Colonic mucosa (tissue), 4 donors: ENCODE measurements at places on chromosomes 2 and 18.

GRCh38 chr2:199258291-199258690, 199.4 kb downstream of the SATB2 start:
- DNase-seq = no peak

DNA sequence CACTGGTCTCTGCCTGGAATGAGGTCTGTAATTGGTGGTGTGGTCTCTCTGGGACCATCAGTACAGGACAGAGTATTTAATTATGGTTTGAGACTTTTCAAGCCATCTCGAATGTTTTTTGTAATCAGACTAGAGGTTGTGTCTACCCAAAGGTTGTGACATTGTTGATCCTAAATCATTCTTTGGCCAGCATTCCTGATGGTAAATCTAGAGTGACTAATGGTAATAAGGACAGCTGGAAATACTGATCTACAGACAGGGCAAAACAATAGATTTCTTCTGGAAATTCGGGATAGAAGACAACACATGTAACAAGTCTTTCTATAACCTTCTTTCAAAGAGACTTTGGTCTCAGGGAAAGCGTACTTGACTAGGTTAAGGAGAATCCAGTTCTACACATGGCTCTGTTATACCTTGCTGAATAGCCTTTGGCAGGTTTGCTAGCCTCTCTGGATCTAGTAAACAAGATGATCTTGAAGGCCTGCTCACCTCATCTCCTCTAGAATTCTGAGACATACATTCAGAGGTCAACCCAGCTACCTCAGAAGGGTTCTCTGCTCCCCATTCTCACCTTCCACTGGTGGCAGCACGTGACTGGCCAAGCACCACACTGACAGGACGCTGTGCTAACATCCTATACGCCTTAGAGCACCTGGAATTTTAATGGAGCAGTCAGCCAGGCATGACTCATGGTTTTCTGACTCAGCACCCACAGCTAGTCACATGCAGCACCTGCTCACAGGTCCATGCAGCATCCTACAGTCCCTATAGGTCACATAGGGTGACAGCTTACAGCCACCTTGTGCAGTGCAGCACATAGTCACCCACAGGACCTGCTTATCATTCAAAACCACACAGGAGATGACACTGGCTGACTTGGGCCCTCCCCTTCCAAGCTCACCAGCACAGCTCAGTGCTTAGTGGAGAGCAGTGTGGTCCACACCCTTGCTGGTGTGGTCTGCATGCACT, 12.2 kb downstream of the PLB1 start:
- DNase-seq = peak; percentile 47

GRCh38 chr18:58355243-58355642, 273.6 kb downstream of the ALPK2 start:
- DNase-seq = no peak

- DNase-seq = no peak
These were observed 31.9 kb upstream of the LDLRAD4 start for GRCh38 chr18:13186687-13187086.

DNA sequence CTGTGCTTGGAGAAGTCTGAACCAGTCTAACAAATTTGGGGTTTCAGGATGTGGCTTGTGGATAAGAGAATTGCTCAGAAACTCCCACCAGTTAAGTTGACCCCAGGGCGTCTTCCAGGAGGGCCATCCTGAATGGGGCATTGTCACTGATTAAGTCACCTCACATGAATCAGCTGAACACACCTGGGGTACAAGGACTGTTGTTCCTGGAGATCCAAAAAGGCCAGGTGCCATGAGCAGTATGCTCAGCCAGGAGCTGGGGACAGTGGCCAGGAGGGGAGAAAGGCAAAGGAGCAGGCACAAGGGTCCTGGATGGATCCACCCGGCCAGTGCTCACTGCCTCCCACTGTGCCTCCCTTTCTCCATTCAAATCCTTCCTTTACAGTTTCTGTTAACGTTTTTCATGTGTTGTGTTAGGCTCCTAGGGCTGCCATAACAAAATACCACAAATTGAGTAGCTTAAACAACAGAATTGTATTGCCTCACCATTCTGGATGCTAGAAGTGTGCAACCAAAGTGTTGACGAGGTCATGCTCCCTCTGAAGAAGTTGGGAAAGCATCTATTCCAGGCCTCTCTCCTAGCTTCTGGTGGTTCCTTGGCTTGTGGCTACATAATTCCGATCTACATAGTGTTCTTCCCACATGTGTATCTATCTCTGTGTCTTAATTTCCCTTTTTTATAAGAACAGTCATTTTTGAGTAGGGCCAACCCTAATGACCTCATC, 33.4 kb downstream of the TRABD2A start:
- DNase-seq = no peak

DNA sequence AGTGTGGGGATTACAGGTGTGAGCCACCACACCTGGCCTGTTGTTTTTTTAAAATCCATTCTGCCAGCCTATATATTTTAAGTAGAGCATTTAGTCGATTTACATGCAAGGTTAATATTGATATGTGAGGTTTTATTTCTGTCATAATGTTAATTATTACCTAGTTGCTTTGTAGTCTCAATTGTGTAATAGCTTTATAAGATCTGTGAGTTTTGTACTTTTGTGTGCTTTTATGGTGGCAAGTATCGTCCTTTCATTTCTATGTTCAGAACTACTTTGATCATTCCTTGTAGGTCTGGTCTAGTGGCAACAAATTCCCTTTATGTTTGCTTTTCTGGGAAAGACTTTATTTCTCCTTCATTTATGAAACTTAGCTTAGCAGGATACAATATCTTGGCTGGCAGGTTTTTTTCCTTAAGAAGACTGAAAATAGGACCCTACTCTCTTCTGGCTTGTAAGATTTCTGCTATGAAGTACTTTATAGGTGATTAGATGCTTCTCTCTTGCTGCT, 51.0 kb upstream of the FAM117B start:
- DNase-seq = no peak

DNA sequence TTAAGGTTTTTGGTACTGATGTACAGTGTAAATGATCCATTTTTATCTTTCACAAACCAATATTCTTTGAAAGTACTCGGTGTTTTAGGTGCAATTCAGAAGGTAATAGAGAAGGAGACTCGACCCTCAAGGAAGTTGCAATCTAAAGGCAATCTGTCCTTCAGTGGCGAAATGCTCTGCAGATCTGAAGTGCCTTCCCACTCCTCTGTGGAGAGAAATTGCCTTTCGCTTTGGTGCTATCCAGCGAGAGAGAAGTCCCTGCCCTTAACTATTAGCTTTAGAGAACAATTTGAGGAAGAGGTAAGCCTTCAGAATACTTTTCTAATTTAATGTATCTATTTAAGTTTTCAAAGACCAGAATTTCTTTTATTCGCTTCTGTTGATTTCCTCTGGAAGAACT, 371.8 kb upstream of the FANCL start:
- DNase-seq = no peak

GRCh38 chr18:48806551-48807261, 144.1 kb downstream of the SMAD7 start:
- peak; percentile 27 for DNase-seq

GRCh38 chr2:237920673-237921072, 46.1 kb upstream of the UBE2F start:
- no peak for DNase-seq

DNA sequence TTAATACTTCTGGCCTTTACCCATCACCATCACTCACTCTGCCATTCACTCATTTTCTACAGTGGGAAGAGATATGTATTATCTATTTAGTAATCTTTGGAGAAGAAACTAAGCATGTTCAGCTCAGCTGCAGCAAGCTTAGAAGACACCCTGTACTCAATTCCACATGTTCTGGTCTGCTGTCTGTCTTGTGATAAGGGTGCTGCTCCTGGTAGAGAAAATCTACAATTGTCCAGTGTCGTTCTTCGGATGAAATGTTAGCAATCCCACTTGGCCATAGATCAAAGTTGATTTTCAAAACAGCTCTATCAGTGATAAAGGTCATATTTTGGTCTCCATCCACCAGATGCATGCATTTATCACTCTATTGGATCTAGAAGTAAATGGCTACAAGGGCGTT, 337.1 kb downstream of the LRRTM4 start:
- DNase-seq = no peak

- DNase-seq = peak; percentile 49
These were observed 152.0 kb downstream of the SRBD1 start for GRCh38 chr2:45458909-45459563.

- DNase-seq = no peak
These were observed 201.4 kb upstream of the SIX2 start for GRCh38 chr2:45210462-45211195.

GRCh38 chr2:31235504-31235902, 1.6 kb downstream of the EHD3 start:
- DNase-seq = peak; percentile 16

DNA sequence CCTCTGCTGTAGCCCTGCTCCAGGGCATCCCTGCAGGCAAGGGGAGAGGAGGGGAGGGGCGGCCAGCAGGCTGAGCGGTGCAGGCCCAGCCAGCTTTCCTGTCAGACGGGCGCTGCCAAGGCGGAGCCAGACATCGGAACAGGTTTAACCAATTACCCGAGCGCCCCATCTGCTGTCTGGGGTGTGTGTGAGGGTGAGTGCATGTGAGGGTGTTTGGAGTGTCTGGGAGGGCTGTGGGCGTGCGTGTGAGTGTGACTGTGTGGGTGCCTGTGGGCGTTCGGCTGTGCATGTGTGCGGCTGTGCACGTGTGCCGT, 20.0 kb downstream of the EMX1 start:
- no peak for DNase-seq

- no peak for DNase-seq
These were observed 12.0 kb downstream of the ALPG start for GRCh38 chr2:232418466-232419244.

- no peak for DNase-seq
These were observed 958.5 kb downstream of the CNTNAP5 start for GRCh38 chr2:124983595-124983994.

DNA sequence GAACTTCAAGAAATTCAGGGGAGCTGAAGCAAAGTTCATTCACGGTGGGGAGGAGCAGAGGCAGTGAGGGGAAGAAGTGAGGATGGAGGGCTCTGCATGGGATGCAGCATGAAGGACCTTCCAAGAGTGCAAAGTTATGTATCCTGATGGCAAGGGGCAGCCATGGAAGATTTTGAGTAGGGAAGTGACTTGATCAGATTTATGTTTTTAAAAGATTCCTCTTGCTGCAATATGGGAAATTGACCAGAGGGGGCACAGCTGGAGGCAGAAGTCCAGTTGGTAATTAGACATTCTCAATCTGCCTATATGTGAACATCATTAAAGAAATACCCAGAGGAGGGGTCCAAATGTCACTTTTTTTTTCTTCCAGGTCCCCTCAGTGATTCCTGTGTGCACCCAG, 21.5 kb upstream of the ANXA4 start:
- no peak for DNase-seq

DNA sequence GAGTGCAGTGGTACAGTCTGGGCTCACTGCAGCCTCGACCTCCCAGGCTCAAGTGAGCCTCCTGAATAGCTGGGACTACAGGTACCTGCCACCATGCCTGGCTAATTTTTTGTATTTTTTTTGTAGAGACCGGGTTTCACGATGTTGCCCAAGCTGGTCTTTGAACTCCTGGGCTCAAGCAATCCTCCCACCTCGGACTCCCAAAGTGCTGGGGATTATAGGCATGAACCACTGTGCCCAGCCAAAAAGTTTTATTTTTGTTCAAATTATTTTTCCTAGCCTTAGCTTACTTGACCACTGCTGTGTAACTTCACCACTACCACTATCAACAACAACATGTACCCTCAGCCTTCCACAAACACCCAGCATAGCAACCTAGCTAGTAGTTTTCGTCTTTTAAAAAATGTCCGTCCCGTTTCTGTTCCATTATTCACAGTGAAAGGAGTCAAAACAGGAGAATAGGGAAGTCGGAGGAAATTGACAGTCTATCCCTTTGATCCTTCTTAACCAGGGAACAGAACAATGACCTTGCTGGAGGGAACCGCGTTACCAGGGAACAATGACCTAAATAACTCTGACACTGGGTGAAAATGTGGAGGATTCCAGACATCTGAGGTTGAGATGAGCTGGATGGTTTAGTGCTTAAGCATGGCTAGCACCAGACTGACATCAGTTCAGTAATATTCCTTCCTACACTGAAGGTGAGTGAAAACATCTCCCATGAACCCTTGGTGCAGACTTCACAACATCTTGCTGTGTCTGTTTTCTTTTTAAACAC, 69.2 kb upstream of the ARL4C start:
- no peak for DNase-seq

DNA sequence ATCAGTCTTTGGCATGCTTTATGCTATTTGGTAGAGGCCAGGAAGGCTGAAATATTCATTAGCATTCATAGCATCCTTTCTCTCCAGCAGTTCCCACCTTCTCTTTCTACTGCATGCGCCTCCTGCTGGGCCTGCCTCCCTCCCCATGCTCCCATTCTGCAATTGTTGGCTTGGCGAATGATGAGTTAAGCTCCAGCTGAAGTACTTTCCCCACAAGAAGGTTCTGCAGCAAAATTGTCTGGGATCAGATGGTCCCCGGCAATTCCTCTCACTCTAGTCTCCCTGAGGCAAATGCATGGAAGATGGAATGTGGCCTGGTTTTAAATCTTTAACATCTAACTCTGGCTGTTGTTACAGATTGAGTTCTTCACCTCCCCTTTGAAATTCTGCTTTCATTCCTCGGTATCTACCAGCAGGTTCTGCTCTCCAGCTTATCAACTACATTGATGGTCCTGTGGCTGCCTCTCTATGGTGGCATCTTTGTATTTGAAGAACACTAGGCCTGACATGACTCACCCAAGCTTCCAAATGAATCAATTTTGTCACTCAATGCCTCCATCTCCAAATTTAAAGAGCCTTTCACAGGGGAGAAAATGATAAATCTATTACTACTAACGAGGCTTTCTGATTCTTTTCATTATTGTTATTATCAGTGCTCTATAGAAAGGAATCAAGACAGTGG, 55.9 kb downstream of the KCTD18 start:
- DNase-seq = no peak

DNA sequence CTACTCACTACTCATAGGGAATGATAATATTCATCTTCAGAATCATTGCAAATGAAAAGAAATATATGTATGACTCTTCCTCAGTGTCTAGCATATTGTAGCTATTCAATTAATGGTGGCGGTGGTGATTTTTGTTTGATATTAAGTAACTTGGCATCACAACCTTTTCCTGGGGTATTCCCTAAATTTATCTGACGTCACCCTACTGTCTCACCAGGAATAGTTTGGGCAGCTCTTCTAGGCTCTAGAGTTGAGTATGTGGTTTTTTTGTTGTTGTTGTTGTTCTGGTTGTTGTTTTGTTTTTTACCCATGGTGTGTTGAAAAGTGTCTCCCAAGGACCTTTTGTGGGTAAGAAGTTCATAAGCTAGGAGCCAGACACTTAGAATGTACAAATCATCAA, 1320.3 kb upstream of the LRRTM1 start:
- DNase-seq = no peak

DNA sequence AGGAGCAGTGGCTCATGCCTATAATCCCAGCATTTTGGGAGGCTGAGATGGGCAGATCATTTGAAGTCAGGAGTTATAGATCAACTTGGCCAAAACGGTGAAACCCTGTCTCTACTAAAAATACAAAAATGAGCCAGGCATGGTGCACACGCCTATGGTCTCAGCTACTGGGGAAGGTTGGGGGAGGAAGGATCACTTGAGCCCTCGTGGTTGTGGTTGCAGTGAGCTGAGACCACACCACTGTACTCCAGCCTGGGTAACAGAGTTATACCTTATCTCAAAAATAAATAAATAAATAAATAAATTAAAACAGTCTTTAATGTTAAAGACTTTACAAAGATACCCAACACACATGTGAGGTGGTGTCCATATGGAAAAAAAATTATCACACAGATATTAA, 134.0 kb downstream of the C2orf74 start:
- DNase-seq = no peak
